ENCODE measurements at places on chromosomes 3 and 15.

- no peak for DNase-seq
These were observed 23.2 kb downstream of the MRPS25 start for GRCh38 chr3:15041950-15042349.

DNA sequence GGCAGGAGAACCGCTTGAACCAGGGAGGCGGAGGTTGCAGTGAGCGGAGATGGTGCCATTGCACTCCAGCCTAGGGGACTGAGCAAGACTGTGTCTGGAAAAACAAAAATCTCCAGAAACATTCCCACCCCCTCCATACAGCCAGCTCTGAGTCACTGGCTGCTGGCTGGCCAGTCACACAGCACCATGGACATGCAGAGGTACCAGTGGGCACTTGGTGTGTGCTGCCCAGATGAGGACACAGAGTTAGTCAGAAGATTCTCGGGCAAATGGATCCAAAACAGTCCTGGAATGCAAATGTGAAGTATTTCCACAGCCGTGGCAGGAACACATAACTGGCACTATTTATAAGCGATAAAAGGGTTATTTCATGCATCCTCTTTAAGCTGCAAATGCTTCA lies 44.6 kb downstream of the BDH1 start:
- no peak for DNase-seq

GRCh38 chr3:71067977-71068654 lies 515.4 kb downstream of the FOXP1 start:
- DNase-seq, result no peak

GRCh38 chr3:101849714-101850245 lies 466 bp downstream of the NFKBIZ start:
- DNase-seq, result peak; percentile 68

DNA sequence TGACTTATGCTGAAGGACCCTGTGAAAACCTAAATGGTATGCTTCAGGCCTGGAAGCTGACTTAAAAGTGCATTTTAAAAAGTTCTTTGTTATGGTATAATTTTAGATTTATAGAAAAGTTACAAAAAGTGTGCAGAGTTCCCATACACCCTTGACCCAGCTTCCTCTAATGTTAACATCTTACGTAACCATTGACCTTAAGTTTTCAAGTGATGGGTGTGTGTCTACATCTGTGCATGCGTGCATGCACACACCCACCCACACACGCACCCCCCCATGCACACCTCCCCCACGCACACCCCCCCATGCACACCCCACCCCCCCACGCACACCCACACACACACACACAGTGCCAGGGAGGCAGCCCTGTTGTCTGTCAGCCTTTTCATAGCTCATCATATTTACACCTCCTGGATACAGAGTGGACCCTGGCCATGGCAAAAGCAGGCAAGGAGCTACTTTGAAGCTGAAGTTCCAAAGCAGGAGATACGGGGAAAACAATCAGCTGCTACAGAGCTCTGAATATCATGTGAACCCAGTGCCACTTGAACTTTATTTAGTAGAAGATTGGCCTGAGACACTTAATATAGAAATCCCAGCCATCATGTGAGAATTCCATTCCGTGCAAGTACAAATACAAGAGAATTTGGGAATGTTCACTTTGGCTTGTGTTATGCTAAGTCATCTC lies 30.0 kb upstream of the TRAK1 start:
- DNase-seq, result no peak

GRCh38 chr15:63075984-63076713 lies 33.6 kb downstream of the TPM1 start:
- DNase-seq, result no peak

GRCh38 chr3:79019137-79019923 lies 748.5 kb downstream of the ROBO1 start:
- peak; percentile 5 for DNase-seq

DNA sequence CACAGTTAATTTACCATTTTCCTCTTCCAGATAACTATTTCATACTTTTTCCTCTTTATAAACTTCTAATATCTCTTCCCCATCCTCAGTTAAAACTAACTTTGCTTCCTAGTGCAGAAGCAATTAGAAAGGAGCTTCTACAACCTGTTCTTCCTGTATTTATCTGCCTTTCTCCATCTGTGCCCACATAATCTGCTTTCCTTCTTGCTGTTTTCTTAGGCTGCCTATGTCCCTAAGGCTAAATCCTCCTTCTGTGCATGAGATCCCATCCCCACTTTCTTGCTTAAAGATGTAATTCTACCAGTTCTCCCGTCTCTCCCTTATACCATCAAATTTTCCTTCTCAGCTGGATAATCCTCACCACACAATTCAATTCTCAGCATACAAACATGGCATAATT lies 28.3 kb upstream of the HGD start:
- no peak for DNase-seq

- DNase-seq, result no peak
These were observed 118.0 kb downstream of the IQCH start for GRCh38 chr15:67372543-67372942.

DNA sequence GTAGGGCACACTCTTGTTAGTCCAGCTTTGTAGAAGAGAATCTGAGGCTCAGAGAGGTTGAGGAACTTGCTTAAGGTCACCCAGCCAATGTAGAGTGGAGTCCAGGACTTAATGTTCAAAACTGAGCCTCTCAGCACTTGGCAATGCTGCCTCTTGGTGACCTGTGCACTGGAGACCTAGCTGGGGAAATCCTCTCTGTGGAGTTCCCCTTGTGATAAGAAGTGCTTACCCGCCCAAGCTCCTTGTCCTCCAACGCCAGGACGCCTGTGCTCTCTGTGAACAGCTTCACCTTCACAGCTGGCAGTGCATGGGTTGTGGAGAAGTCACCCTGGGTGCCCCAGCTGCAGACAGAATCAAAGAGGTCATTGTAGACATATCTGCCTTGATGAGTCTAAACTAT lies 219.1 kb upstream of the FEZF2 start:
- no peak for DNase-seq

- DNase-seq, result no peak
These were observed 43.8 kb downstream of the GABRB3 start for GRCh38 chr15:26729030-26729429.

- DNase-seq, result no peak
These were observed 21.8 kb downstream of the UMPS start for GRCh38 chr3:124752051-124752450.

- no peak for DNase-seq
These were observed 459.6 kb downstream of the NSUN3 start for GRCh38 chr3:94522488-94522887.

GRCh38 chr3:3081381-3082233 lies 28.6 kb downstream of the IL5RA start:
- DNase-seq, result no peak

- no peak for DNase-seq
These were observed 26.1 kb downstream of the CEP152 start for GRCh38 chr15:48784756-48785155.

- no peak for DNase-seq
These were observed 719.8 kb upstream of the SEMA6D start for GRCh38 chr15:46997501-46997900.

All from stimulated activated CD4-positive, alpha-beta T cell treated with anti-CD3 and anti-CD28 coated beads, Interleukin-15, amount 100 ng/mL, for 24 hours (primary cell).